ENCODE measurements at places on chromosomes 11 and 22.

GRCh38 chr11:108093128-108093904, 28.1 kb upstream of the ACAT1 start:
- no peak for DNase-seq

DNA sequence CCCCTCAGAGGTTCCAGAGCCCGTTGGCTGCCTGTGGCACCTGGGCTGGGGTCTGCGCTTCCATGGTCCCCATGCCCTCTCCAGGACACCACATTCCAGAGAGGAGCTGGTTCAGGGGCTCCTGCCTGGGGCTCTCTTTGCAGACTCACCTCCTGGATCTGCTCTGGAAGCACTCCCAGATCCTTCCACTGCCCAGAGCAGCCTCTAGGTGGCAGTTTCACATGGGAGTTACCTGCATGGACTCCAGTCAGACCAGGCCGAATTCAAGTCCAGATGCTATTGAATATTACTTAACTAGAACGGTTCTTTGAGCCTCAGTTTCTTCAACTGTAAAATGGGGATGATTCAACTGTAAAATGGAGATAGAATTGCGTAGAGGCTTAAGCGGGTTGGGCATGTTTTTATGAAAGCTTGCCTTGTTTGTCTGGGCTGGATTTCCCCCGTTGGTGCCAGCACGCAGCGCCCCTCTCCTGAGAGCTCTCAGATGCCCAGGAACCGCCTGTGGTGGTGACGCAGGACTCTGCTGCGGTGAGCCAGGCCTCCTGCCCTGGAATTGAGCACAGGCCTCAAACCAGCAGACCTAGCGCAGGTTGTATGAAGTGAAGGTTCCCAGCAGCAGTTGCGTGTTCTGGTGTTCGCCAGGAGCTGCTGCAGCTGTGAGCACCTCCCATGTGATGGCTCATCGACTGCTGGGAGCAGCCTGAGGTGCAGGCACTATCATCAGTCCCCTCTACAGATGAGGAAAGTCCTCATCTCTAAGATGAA, 44.2 kb downstream of the LMO1 start:
- no peak for DNase-seq

DNA sequence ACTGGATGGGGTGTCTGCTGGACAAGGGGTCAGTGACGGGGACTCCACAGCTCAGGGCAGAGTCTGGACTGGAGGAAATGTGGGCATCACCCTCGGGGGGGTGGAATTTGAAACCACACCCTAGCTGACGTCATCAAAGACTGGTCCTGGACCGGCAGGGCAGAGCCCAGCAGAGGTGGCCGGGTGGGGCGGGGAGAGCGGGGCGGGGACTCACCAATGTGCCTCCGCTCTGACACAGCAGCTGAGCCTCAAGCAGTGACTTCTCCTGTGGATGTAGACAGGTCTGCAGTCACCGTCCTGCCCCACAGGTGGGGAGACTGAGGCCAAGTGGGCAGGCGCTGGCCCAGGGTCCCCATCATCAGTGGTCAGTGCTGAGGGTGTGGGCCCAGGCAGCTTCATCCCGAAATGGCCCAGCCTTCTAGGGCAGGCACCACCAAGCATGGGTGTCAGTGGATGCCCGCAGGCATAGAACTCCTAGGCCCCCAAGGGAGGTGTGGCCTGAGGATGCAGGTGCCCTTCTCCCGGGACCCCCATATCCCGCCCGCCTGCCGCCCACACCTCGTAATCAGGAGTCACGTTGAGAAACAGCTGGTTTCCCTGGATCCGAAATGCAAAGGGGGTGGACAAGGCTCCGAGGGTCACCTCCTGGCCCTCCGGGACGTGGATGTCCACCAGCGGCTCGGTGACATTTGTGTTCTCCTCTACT, 603 bp downstream of the CDHR5 start:
- DNase-seq, result no peak

DNA sequence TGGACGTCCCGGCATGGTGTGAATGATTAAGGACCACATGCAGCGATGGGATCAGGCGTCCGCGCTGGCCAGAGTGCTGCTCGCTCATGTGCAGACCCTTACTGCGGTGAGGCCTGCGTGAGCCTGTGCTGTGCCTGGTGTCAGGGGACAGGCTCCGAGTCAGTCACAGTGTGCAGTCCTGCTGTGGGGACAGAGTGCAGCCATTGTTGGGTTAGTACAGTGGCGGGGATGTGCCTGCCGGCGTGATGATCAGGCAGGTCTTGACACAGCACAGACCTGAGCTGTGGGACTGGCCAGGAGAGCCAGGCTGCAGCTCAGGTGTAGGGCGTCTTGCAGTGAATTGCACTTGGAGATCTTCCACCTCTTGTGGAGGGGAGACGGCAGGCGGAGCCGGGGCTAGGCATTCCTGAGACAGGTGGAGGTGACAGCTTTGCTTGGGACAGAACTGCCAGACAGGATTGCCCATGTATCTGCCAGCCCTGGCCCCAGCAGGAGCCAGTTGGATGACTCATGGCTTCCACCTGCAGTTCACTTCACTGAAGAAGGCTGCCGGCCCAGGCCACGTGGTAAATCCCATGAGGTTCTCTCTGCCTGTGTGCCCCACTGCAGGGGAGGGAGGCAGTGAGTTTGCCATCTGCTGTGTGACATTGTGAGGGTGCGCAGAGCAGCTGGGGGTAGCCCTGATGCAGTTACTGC, 17.3 kb downstream of the TRMU start:
- DNase-seq, result no peak

DNA sequence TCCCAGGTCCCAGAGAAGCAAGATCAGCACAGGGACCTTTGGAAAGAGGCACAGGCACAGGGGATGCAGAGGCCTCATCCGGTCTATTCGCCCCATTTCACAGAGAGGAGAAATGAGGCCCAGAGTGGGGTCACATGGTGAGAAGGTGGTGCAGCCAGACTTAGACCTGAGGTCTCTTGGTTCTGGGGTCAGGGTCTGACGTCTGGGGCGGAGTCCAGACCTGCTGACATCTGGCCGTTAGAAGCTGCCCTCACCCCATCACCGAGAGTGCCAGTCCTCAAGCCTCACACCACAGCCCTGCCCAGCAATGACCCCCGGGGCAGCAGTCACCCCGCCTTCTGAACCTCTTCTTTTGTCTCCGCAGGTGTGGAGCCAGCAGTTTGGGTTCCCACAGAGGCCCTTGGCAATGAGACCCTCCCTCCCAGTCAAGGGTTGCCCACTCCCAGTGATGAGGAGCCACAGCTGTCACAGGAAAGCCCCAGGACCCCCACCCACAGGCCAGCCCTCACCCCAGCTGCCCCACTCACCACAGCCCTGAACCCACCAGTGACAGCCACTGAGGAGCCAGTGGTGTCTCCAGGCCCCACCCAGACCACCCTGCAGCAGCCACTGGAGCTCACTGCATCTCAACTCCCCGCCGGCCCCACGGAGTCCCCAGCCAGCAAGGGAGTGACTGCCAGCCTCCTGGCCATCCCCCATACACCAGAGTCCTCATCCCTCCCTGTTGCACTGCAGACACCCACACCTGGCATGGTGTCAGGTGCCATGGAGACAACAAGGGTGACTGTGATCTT, 62.4 kb downstream of the OTOG start:
- no peak for DNase-seq

- DNase-seq, result no peak
Observed at GRCh38 chr11:63599211-63600122, 14.8 kb downstream of the PLAAT3 start.

DNA sequence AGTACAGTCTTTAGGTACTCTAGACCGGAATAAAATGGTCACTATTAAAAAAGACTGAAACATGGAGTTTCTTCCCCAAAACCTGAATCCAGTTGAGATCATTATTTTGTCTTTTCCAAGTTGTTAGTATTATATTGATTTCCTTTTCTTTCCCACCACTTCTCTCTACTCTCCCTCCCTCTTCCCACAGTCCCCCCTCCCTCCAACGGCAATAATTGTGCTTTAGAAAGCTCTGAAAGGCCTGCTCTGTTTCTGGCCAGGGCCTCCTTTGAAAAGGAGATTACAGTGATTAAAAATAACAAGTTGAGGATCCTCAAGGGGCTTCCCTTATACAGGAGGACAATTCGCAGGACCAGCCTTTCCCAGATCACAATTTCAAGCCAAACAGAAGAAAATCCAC, 3.5 kb downstream of the SPON1 start:
- DNase-seq, result no peak

- DNase-seq, result no peak
Observed at GRCh38 chr11:12051287-12051662, 42.8 kb upstream of the DKK3 start.

GRCh38 chr11:57230791-57231538, 6.1 kb downstream of the APLNR start:
- no peak for DNase-seq

- peak; percentile 27 for DNase-seq
Observed at GRCh38 chr11:44065841-44066731, at the start of gene ACCS. TSS of gene ACCS (plus strand) at chr11:44066270. CDS start at chr11:44067628, 1,358 bp downstream.

- DNase-seq, result no peak
Observed at GRCh38 chr11:11349106-11349825, 3.8 kb downstream of the CSNK2A3 start.

GRCh38 chr11:103476874-103477273, 367.6 kb downstream of the DYNC2H1 start:
- DNase-seq, result no peak

DNA sequence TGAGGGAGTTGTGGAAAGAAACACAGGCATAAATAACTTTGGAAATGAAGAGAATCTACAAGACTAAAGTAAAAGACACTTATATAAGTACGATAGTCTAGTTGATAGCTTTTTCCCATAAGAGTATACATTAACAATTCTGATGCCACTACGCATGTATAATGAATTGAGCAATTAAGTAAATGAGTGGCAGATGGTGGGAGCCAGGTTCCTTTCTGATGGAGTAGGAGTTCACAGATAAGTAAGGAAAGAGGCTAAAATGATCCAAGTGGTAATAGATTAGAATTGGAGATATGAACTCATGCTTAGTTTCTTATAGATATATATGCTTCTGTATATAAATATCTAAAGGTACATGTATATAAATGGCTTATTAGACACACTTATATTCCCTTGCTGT, 368.3 kb downstream of the FAM181B start:
- no peak for DNase-seq

DNA sequence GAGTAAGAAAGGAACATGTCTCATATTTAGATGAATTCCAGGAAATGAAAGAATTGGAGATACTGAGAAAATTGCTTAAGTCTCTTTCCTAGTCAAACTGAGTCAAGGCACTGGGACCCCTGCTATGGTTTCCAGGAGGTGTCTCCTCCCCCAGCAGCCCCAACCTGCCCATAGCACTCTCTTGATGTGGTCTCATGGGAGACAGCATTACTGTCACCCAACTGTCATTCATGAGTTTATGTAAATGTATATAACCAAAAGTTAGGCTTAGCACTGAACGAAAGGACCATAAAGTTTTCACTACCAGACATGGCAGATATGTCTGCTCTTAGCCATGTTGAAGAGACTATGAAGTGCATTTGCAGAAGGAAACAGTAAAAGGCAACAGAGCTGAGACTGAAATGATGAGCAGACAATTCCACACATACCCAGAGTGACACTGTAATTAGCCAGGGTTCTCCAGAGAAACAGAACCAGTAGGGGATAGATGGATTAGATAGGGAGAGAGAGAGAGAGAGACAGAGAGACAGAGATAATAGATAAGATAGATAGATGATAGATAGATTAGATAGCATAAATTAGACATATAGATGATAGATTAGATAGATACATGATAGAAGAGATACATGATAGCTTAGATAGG, 328.1 kb downstream of the BRD1 start:
- DNase-seq, result no peak

- no peak for DNase-seq
Observed at GRCh38 chr22:19422440-19423301, 8.9 kb downstream of the HIRA start.

- no peak for DNase-seq
Observed at GRCh38 chr22:24146194-24146616, 35.1 kb upstream of the SUSD2 start.

DNA sequence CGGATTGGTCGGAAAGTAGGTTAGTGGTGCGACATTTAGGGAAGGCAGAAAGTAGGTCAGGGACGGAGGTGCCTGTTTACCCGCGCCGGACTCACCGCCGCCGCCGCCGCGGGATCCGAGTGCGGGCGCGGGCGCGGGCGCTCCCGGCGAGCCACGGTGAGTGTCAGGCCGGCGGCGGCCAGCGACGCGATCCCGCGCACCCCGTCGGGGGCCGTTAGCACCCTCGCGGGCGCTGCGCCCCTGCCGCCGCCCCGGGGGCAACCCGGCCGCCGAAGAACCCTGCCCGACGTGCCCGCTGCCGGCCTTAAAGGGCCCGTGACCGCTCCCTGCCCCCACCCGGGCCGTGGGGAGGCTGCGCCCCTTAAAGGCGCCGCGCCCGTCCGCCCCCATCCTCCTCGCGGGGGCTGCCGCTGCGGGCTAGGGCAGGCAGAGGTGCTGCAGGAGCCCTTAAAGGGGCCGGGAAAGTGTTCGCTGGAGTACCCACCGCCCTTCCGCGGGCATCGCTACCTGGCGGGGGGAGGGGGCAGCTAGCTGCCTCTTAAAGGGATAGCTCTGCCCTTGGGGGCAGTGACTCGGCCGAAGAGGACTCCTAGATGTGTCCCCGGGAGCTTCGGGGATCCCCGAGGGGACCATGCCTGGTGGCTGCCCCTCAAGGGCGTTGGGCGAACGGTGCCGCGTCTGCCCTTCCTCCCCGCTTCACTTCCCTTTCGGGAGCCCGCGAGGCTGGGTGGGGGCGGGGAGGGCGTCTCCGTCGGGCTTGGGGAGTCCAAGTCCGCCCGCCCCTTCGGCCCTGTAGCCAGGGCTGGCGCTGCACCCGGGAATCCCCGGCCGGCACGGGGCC, at the start of gene BMAL1:
Gene BMAL1 (plus strand): TSS at position 23 of the 841 bp plus-strand sequence. CDS start 76,519 bp downstream, outside the sequence.
- DNase-seq, result no peak

GRCh38 chr22:34055525-34056200, 135.4 kb upstream of the LARGE1 start:
- no peak for DNase-seq

GRCh38 chr11:30917859-30918478, 331.8 kb upstream of the MPPED2 start:
- DNase-seq, result peak; percentile 16

DNA sequence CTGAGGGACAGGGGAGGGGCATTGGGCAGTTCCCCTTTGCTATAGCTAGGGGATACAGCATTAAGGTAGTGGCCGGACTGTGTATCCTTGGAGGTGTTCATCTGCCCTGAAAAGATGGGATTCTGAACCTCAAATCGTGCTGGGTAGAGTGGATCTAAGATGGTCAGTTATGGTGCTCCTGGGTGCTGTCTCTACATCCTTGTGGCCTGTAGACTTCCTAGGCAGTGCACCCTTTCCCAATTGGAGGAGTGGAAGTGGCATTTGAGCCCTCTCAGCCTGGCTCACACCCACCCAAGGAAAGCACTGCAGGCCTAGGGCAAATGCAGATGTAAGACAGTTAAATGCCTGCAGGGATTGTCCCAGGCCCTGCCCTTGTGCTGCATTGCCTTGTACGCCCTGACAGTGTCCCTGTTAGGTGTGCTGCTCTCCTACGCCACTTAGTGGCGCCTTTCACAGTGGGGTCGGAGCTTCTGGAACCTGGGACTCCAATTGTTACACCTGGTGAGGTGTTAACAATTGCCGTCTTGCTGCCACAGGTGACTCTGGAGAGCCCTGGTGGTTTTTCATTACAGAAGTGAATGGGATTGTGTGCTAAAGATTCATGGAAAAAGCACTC, 35.0 kb downstream of the PPFIBP2 start:
- no peak for DNase-seq

DNA sequence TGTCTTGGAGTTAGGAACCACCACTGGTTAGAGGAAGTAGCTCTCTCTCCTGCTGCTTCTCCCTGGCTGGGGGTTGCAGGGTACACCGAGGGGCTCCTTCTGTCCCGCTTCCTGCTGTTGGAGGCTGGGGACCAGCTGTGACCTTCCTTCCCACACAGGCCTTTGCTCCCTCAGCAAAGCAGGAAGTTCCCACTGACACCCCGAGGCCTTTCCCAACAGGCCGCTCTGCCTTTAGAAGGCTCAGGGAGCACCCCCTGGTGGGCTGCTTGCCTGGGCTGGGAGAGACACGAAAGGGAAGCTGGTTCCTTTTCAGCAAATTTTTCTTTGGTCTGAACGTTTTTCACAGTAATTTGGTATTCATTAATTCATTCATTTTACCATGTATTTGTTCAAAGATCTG, 527.9 kb upstream of the B3GAT1 start:
- no peak for DNase-seq

Measured in NCI-H187 treated with DMSO at 0.1 percent for 48 hours (cell line).